ENCODE measurements at places on chromosomes 4 and X. TPM values are rescaled to one million over a fixed set of nuclear protein-coding genes. Genes with fewer than 3 reads are reported as not detected.
A peak's percentile ranks its signal among the peaks of the same experiment; 100 is the strongest.

- DNase-seq, result no peak
Observed at GRCh38 chr4:38149472-38149996, 189.3 kb downstream of the PTTG2 start.

GRCh38 chr4:99816545-99817308 is at the start of gene DAPP1:
DAPP1 (plus strand) TSS chr4:99816827; CDS start chr4:99816914, 87 bp downstream.
- DNase-seq, result peak; percentile 99

The FRMD7 gene
- total RNA-seq, result not detected

The THOC2 gene
- 109 TPM for total RNA-seq

Data from PC-9 (cell line).